Uterus (tissue), 4 donors: ENCODE measurements at places on chromosomes 6 and 20. TPM values are rescaled to one million over a fixed set of nuclear protein-coding genes. Genes with fewer than 3 reads are reported as not detected.

Gene WASF1
- 12.4 TPM for total RNA-seq

Gene KCNQ2
- total RNA-seq = not detected

Gene UBE2J1
- 44.9 TPM for total RNA-seq

Gene SLC22A2
- total RNA-seq = not detected

Gene CNR1
- 1.4 TPM for total RNA-seq
